ENCODE measurements at places on chromosomes 3 and 15.

DNA sequence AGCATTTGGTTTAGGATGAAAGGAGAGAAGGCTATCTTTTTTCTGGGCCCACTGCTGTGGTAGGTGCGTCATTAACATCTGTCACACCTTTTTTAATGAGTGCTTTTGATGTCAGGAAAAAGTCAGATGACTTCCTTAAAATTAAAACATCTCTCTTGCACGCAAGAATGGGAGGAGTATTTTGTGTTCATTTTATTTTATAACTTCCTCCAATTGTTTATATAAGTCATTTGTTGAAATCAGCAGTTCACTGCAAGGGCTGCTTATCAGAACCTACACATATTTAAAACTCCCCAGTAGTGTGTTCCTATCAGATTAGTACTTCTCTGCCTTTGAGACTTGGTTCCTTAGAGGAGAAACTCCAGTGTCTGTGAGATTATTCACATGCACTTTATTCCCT lies 143.8 kb downstream of the NEO1 start:
- DNase-seq, result no peak

GRCh38 chr15:41465822-41466421 lies 27.8 kb upstream of the ITPKA start:
- DNase-seq, result peak; percentile 24

GRCh38 chr15:84836844-84837243 lies 19.7 kb downstream of the ALPK3 start:
- no peak for DNase-seq

DNA sequence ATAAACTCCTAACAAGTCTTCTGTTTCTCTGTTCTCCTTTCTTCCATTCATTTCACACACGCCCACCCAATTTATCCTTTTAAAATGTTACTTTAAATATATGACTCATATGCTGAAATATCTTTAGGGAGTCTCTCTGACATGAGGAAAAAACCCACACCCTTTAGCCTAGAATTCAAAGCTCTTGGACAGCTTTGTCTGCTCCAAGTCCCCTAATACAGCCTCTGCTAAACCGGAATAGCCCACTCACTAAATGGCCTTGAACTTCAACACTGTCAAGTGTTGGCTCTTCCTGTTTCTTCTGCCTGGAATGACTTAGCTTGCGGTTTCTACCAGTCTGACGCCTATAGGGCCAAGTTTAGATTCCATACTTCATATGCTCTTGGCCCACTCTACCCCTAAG lies 3.3 kb upstream of the CD96 start:
- DNase-seq, result no peak

DNA sequence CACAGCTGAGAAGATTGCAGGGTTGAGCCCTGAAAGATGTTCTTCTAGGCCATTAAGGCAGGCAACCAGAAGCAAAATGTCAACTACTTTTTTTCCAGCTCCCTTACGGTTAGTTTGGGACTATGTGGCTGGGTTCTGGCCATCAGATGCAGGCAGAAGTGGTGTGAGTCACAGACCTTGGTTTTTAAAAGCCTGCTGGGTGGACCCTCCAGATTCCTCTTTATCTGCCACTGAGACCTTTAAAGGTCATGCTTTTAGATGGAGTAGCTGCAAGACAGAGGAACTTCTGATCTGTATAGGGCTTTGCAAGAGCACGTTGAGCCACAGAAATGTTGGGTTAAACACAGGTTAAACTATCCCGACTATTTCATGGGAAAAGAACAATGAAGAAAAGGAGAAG lies 102.9 kb downstream of the CHST2 start:
- no peak for DNase-seq

DNA sequence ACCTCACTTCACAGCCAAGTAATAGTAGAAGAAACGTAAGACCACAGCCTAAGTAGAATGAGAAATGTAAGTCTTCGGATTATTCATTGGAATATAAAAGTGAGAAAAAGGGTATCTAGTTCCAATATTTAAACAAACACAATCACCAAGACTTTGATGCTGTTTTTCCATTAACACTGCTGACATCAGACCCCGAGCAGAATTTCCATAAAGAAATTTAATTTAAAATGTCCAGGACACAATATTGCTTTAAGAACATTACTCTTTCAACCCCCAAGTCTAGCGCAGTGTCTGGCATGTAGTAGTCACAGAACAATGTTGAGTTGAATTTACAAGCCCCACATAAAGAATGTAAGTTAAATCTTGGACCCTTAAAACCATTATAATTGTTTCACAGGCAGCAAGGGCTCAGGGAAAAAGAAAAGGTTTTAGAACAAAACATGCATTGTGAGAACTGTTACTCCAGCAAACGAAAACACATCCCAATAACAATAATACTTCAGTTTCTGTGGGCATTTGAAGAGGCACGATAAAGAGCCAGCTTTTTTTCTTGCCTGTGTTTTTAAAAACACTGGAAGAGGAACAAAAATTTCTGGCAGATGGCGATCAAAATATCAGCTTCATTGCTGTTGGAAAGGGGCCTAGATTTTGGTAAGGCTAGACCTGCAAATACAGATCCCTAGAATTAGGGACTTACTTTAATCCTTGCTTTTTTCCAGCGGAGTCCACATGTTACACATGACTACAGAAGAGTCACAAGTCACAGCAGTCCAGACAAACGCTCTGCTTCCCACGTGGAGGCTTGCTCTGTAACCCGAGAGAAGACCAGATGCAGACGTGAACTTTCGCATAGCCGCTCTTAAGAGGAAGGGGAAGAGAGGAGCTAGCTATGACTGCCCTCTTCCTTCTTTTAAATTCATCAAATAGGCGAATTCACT lies 77.9 kb upstream of the IGSF10 start:
- DNase-seq, result no peak

DNA sequence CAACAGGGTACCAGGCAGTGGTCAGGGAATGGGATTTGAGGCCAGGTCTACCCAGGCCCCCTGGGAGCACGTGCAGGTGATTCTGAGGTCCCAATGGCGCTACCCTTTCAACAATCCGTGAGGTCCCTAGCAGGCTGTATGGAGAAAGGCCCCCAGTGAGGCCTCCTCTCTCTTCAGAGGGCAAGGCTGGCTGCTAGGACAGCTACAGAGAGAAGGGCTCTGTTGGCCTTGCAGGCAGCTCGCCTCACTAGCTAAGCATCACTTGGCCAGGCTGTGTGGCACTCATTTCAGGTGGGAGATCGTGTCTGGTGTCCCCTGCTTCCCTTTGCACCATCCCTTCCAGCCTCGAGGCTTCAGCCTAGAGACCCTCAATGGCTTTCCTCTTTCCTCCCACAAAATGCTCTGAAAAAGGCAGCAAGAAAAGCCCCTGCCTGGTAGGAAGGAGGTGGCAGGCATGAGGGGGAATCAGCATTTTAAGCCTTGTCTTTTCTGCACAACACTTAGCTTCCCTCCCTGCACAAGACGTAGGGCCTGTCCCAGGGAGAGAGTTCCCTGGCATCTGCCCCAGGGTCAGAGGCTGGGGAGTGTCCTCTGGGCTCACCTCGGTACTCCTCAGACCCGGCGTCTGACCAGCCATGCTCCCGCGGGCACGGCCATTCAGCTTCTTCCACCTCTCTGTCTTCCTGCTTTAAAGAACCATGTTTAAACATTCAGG lies 111.8 kb downstream of the ASB7 start:
- DNase-seq, result no peak

GRCh38 chr3:99967796-99968195 lies 146.5 kb downstream of the FILIP1L start:
- no peak for DNase-seq

DNA sequence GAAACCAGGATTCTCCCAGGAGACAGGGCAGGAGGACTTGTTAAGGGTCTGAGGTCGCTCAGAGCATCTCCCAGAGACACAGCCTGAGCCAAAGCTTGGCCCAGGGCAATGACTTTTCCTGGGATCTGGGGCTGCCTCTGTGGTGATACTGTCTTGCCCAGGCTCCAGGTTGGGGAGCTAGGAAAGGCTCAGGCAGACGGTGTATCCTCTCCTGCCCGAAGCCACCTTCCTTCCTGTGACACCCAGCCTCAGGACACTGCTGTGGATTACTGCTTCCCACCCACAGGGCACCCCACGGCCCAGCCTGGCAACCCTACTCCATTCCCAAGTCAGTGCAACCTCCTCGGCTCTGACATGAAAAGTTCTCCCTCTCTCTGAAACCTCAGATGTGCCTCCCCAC lies 31.9 kb downstream of the SCN5A start:
- DNase-seq, result no peak

- no peak for DNase-seq
These were observed 68.8 kb downstream of the CTNNB1 start for GRCh38 chr3:41267975-41268640.

DNA sequence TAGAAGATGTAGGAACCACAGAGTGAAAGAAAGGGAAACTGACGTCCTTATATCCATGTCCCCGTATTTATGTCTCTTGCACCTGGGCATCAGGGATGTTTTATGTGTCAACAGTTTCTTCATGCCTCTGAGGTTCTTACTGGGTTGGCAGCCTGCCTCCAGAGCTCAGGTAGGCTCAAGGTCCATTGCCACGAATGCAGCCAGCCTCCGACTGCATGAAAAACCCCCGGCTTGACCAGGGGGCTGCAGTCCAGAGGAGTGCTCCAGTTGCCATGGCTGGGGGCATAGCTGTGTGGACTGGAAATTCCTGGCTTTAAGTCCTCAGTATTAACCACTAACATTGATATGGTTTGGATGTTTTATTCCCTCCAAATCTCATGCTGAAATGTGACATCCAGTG lies 2.8 kb upstream of the CSPG5 start:
- DNase-seq, result no peak

DNA sequence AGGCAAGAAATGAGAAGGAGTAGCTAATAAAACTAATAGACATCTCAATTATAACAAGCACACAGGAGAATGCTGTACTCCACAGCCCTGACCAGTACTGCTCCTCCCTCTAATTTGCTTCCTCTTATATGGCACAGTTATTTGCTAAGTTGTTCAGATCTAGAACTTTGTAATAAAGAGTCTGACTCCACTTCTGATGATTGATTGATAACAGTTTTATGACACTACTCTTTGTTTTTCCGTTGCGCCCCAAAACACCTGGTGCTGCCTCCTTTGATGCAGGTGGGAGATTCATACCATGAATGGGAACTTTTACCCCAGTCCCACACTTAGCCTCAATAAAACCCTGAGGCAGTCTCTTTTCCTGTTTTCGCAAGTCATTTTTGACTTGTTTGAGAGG lies 777.7 kb downstream of the GBE1 start:
- DNase-seq, result no peak

GRCh38 chr15:90586948-90587347 lies 57.2 kb downstream of the CRTC3 start:
- no peak for DNase-seq

GRCh38 chr3:87390821-87391220 lies 114.4 kb upstream of the POU1F1 start:
- DNase-seq, result no peak

- no peak for DNase-seq
These were observed 207.2 kb upstream of the NAALADL2 start for GRCh38 chr3:174651951-174652350.
